GM04503 (cell line): ENCODE measurements at places on chromosomes 4 and X.
A peak's percentile ranks its signal among the peaks of the same experiment; 100 is the strongest.

DNA sequence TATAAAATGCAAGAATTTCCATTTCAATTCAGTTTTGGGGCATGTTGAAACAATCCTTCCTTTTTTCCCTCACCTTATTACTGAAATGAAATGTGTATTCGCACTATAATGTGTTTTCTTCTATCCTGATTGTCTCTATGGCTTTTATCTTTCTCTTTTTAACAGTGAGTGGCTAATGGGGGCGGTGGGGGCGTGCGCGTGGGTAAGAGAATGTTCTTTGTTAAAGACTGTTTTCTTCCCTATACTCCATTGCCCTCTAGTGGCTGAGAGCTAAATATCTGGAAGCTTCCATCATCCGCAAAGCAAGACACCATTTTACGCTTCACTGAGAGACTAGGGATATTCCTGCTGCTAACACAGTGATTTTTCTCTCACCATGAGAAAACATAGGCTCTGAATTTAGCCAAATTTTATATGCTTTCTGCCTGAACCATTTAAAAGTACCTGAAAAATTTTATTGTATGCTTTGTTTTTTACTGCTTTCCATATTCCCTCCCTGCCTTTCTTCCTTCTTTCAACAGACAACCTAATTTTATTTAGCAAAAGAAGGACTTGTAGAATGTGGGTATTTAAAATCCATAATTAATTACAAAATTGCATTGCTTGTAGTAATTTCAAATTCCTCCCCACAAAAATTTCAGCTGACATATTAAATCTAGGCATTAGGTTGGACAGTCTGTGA is 194.0 kb downstream of the GASK1B start:
- peak; percentile 11 for DNase-seq

DNA sequence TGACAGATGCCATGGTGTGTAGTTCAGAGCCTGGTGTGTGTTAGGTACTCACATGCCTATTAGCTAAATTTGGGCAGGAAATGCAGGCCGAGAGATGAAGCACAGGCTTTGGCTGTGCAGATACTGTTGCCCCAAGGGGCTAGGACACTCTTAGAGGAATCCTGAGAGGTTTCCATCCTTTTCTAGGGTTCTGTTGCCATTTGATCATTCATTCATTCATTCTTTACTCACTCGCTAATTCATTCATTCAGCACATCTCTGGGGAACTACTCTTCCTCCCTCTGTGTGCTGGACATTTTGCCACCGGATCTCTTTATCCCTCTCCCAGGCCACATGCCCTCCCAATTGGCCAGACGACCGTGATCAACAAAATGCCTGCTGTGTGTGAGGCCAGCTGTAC is 43.9 kb upstream of the NSG1 start:
- no peak for DNase-seq

DNA sequence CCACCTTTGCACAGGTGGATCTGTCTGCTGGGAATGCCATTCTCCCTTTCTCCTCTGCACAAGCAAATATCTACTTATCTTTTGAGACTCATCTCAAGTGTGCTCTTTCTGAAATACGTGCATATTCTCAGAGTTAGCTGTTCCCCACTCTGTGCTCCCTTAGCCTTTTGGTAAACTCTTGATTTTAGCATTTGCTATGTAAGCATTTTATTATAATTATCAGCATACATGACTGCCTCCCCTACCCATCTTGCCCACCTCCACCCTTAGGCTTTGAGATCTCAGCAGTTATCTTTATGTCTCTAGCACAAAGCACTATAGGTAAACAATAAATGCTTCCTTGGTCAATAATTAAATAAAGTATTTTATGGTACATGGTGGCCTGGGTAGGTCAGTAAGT is 11.5 kb downstream of the DRP2 start:
- DNase-seq, result no peak

GRCh38 chr4:14767142-14767541 is 235.1 kb upstream of the CPEB2 start:
- DNase-seq, result no peak

- DNase-seq, result peak; percentile 43
Observed at GRCh38 chr4:141058591-141059512, 74.4 kb downstream of the RNF150 start.

DNA sequence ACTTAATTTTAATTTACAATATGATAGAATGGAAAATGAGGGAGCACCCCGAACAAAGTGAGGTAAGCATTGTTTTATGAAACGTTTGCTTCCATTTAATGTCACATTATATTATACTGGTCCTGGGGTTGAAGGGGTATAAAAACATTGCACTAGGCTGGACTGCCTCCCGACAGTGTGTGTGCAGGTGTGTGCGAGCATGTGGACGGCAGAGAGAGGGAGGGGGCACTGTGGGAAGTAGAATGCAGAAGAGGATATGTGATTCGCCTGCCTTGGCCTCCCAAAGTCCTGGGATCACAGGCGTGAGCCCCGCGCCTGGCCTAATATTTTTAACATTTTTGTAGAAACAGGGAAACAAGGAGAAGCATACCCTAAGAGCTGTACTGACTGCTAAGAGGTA is 36.0 kb downstream of the IRF2 start:
- DNase-seq, result no peak
